CD4-positive, alpha-beta T cell treated with Interleukin-6 at 100 ng/mL for 8 hours (primary cell): ENCODE measurements at places on chromosomes 13 and 19.

DNA sequence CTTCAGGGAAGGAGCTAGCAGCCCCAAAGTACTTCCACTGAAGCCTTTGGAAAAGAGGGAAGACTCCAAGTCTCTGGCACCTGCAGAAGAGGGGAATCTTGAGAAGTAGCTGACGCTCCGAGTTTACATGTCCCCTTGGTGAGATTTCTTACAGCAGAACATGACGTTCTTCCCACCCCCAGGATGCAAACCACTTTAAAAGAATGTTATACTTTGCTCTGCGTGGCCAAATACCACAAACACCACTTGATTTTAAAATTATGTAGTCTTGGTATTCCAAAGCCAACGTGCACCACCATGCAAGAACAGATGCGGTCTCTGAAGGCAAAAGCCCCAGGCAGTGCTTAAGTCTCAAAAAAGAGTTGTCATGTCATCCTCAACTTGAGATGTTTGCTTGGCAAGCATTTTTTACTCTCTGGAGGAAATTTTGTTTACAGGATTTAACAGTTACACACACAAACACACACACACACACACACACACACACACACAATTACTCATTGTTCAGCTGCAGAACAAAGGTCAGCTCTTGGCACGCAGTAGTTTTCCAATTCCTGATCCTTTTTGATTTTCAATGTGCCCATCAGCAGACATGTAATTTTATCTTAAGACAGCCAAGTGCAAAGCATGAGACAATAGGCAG is 106.1 kb downstream of the RGCC start:
- DNase-seq = no peak

DNA sequence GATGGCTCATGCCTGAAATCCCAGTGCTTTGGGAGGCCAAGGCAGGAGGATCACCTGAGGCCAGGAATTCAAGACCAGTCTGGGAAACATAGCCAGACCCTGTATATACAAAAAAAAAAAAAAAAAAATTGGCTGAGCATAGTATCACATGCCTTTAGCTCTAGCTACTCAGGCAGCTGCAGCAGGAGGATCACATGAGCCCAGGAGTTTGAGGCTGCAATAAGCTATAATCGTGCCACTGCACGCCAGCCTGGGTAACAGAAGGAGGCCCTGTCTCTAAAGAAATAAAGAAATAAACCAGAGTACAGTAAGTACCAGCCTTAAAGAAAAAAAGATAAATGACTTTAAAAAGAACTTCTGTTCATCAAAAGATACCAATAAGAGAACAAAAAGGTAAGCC is 52.9 kb downstream of the FAM124A start:
- DNase-seq = no peak

GRCh38 chr13:32031815-32032370 is 319 bp downstream of the FRY start:
- DNase-seq = no peak

GRCh38 chr19:18251587-18252369 is 22.5 kb downstream of the IQCN start:
- peak; percentile 80 for DNase-seq

GRCh38 chr13:77728265-77729125 is 31.0 kb downstream of the SLAIN1 start:
- no peak for DNase-seq

DNA sequence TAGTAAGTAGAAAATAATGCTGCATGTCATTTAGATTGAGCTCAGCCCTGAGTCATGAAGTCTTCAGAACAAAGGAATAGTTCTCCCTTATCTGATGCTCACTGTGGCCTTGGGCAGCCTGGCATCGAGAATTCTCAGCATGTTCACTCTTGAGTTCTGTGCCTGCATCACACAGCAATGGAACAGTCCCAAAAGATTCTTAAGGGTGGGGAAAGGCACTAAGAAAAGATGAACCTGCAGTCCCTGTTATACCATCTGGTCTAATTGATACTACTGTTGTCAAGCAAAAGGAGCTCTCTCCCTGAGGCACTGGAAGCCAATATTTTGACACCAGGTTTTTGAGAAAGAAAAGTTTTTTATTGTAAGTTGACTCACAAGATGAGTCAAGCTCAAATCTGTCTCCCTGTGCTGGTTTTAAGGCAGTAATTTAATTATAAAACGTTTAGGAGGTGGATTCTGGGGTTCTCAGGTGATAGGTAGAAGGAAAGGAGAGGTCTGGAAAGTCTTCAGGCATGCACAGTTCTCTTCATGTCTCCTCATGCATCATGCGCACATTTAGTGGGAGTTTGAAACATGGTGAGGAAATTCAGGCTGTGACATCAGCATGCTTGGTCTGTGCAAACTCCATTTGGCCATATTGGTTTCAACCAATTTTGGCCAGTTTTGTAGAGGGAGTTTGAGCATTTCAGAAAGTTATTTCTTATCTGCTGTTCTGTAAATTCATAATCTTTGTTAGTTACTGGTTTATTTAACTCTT is 38.1 kb upstream of the ZNF766 start:
- no peak for DNase-seq

- no peak for DNase-seq
Observed at GRCh38 chr13:76717092-76717491, 169.1 kb downstream of the KCTD12 start.

DNA sequence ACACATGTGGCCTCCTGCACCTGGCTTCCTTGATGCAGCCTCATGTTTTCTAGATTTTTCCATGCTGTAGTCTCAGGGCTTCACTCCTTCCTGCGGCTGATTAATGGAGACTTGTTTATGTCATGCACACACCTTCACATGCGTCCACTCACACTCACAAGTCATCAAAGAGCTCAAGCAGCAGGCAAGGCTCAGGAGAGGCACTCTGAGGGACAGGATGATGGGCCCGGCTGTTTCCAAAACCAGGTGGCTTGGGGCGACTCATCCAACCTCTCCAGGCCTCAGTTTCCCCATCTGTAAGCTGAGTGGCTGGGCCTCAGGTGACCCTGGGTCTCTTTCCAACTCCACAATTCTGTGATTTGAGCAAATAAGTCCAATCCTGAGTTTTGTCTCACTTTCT is 36.9 kb downstream of the RASA3 start:
- DNase-seq = no peak

GRCh38 chr19:55157064-55157908 is at the start of gene TNNI3:
TNNI3 (minus strand) TSS chr19:55157732; CDS start chr19:55157589, 143 bp downstream.
- no peak for DNase-seq

DNA sequence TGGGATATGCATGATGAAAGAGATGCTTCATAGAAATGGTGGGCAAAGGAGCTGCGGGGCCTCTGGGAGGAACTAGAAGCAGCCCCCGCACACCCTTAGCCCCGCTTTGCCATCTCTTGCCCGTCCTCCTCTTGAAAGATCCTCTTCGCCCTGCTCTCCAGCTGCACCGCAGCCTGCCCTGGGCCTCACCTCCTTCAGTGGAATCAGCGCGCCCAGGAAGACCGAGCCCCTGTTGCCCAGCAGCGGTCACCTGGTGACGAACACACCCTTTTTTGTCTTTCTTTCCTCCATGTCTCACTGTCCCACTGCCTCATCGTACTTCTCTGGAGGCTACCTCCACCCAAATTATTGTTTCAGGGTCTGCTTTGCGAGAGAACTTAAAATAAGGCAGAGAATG is 807.6 kb downstream of the UQCRFS1 start:
- DNase-seq = no peak

- no peak for DNase-seq
Observed at GRCh38 chr13:107809125-107809524, 406.2 kb downstream of the LIG4 start.

- DNase-seq = no peak
Observed at GRCh38 chr13:66751691-66752090, 478.4 kb downstream of the PCDH9 start.

DNA sequence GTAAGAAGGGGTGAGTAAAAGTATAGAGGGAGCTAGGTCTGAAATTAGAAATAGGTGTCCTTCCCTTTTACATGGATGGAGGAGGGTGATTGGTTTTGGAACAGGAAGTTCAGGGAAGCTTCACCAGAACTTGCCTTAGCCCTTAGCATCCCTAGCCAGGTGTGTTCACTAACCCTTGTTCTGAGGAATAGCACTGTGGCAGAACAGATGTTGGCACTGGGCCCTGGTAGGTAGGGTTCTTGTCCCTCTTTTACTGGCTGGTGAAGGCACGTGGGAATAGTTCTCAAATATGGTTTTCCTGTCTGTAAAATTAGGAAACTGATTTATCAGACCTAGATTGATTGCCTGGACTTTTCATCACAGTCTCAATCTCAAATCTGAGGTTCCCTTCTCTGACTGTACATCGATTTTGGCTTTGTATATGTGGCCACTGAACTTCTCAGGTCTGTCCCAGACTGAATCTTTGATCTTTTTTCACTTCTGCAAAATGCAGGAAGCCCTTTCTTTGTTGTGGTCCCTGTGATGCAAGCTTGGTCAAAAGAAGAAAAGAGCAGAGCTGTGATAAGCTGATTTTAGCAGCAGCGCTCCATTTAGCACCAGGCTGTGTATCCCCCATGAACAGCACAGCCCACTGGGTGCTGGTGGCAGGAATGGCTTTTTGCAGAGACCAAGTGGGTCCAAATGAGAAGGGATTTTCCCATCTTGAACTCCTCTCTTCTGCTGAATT is 86.2 kb upstream of the HTR2A start:
- DNase-seq = no peak

- no peak for DNase-seq
Observed at GRCh38 chr13:33217256-33217655, 68.3 kb downstream of the STARD13 start.

- no peak for DNase-seq
Observed at GRCh38 chr13:41312176-41312500, 1.1 kb downstream of the NAA16 start.

DNA sequence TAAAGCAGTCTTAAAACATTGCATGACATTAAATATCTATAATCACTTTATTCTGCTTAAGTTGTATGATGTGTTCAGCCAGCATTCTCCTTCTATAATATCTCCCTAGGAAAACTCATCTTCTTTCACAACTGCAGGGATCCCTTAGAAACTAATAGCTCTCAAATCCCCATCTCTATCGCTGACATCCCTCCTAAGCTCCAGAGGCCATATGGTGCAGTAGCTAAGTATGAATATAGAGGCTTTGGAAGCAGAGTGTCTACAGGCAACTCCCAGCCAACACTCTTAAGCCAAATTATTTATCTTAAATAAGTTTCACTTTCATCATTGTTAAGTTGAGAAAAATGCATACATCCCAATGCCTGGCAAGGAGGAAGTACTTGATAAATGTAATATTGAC is 349.5 kb upstream of the MIR17HG start:
- DNase-seq = no peak

- no peak for DNase-seq
Observed at GRCh38 chr19:10981252-10981895, 20.5 kb downstream of the SMARCA4 start.

- DNase-seq = no peak
Observed at GRCh38 chr19:18912933-18913332, 6.3 kb downstream of the COPE start.

- no peak for DNase-seq
Observed at GRCh38 chr13:78597602-78597932, 5.8 kb downstream of the POU4F1 start.

DNA sequence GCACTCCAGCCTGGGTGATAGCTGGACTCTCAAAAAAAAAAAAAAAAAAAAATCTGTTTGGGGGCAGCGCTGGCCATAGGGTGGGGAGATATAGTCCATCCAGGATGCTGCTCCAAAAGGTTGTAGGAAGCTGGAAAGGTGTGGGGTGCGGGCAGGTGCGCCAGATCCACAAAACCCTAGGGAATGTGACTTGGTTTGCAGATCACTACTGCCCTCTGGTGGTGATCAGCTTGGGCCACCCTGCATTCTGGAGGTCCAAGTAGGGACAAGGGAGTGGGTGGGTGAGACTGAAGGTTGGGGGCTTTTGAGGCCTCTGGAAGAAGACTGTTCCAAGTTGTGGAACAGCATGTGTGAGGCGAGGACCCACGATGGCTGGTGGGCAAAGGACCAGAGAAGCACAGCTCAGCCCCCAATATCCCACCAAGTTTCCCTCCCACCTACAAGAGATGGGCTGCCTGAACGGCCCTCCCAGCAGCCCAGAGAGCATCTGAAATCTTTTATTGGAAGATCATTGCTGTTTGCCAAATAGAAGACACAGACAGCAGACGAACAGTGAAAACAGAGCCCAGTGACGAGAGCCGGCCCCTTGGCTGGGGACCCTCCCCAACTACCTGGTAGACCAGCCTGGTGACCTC is 10.4 kb upstream of the TYK2 start:
- DNase-seq = peak; percentile 65

DNA sequence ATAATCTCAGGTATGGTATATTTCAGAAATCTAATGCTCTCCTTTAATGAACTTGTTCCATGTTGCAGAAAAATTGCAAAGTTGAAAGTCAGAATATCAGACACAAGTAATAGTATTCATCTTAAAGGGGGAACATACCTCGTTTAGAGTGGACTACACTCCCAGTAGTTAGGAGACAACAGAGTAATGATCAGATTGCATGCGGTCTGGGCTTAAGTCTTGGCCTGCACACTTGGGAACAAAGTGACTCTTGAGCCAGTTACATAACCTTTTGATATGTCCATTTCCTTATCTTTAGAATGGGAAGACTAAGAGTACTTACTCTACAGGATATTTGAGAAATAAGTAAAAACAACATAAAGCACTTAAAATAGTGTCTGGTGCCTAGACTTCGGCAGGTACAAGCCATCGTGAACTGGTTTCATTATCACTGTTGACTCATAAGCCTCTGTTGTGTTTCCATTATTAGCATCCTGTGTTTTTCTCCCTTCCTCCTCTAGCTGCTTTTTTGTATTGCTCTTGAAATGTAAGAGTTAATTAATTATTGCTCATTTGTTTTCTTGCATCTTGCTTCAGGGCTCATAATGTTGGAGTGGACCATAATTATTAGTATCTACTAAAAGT is 53.0 kb downstream of the DPY19L3 start:
- no peak for DNase-seq

DNA sequence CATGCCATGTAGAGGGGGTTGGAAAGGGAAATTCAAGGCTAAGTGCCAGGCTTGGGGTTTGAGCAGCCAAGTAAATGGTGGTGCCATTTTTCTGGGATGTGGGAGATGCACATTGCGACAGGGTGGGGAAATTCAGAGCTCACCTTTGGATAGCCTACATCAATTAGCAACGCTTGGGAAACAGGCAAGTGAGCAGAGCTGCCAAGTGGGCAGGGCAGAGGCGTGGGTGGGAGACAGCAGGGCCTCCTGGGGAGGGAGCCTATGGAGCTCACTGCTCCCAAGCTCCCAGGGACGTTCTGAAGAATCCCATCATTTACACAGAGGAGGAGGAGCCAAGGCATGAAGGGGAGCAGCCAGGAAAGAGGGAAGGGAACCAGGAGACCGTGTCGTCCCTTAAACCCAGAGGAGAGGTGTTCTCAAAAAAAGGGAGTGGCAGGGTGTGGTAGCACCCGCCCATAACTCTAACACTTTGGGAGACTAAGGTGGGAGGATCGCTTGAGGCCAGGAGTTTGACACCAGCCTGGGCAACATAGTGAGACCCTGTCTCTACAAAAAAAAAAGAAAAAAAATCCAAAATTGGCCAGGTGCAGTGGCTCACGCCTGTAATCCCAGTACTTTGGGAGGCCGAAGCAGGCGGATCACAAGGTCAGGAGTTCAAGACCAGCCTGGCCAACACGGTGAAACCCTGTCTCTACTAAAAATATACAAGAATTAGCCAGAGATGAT is 11.5 kb upstream of the CCNE1 start:
- no peak for DNase-seq
